ENCODE measurements at places on chromosomes 5 and 9.

- no peak for DNase-seq
Observed at GRCh38 chr5:72228960-72229359, 91.1 kb downstream of the MRPS27 start.

GRCh38 chr9:80059979-80060378, 488.2 kb downstream of the TLE4 start:
- DNase-seq, result no peak

- DNase-seq, result no peak
Observed at GRCh38 chr5:56175488-56175887, 57.6 kb downstream of the ANKRD55 start.

DNA sequence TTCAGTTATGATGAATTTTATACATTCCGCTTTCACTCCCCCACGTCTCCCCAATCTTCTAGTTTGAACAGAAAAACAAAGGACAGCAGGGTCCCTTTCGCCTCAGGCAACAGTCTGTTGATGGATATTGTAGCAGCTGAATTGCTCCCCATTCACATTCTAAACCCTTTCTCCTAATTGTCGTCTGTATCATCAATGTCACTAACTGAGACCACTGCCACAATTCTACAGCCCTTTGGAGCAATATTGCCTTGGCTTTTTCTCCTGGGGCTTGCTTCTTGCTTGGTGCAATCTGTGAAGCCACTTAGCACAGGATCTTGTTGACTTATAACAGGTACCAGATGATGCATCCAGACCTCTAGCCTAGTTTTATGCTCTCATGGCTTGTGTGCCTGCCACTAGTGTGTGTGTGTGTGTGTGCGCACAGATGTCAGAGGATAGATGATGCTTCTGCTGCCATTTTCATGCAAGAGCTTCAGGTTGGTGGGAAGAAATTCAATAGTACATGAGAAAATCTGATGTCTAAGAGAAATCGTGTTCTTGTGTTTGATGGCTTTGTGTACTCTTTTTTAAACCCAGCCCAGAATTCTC, 195.2 kb upstream of the ISL1 start:
- no peak for DNase-seq

DNA sequence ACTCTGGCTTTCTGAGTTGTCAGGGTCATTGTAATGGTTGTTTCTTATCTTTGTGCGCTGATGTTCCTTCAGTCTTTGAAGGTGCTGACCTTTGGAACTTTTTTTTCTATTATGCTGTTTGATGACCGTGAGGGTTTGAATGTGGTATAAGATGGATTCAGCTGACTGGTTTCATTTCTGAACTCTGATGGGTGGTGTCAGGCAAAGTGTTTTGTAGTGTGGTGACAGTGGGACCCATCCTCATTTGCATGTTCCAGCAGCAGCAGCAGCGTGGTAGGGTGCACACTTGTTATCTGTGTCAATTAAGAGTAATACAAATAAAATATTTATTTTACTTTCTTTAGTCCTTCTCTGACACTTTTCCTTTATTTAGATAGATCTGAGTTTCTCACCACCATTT, 227.7 kb upstream of the PRR16 start:
- DNase-seq, result no peak

- peak; percentile 24 for DNase-seq
Observed at GRCh38 chr5:134086225-134086942, 28.1 kb upstream of the TCF7 start.

- no peak for DNase-seq
Observed at GRCh38 chr9:25573281-25573680, 105.0 kb downstream of the TUSC1 start.

DNA sequence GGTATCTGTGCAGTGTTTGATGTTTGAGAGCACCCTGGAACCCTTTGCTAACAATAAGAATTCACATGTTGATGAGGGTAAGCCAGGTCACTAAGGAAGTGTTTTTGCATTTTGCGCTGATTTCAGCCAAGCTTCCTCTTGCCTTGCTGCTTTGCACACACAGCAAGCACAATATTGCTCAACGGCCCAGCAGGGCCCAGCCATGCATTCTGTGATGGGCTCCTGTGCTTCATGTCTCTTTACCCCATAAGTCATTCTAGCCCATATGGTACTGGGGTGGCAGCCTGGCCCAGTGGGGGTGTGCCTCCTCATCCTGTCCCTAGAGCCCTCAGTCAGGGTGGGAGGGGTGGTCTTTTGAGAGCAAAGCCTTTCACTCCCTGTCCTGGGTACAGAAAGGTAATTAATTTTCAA, 481.3 kb downstream of the GADD45G start:
- DNase-seq, result no peak

DNA sequence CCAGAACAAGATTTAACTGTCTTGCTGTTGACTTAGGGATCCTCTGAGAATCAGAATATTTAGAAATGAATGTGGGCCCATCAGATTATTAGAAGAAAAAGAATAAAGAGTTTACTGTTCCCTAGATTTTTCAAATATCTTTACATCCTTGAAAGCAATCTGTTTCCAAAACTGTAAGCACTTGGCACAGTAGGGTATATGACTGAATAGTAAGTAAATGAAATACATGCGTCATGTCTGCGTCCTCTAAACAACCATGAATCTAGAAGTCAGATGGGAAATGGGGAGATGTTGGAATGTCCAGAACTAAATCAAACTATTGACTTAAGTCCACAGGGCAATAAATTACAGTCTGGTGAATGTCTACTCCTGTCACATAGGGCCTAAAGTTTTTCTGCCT, 26.1 kb downstream of the TTC23L start:
- DNase-seq, result no peak

DNA sequence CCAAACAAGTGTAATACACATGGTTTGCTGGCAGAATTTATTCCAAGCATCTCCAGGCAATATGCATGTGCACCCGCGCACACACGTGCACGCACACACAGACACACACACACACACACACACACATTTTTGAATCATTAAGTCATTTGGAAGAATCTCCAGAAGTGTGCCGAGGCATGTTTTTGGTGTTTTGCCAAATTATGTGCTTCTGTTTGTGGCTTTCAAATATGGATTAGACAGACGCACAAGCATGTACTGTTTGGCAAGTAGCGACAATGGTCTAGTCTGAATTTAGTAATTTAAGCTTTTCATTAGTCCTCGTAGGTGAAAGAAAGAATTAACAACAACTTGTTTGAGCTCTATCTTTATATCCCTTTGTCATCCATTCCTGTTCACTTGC, 36.7 kb downstream of the NFIB start:
- no peak for DNase-seq

DNA sequence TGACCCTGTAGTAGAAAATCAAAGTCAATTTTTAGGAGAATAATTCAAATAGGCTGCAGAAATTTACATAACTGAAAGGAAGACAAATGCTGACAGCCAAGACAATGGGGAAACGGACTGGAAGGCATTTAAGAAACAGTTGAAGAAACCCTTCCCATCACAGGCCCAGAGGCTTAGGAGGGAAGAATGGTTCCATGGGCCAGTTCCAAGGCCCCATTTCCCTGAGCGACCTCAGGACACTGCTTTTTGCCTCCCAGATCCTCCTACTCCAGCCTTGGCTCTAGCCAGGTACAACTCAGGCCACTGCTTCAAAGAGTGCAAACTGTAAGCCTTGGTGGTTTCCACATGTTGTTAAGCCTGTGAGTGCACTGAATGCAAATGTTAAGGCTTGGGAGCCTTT, 184.1 kb upstream of the SGCD start:
- DNase-seq, result no peak

- DNase-seq, result no peak
Observed at GRCh38 chr9:128728298-128728697, 4.4 kb upstream of the ZDHHC12 start.

GRCh38 chr9:86997156-86997555, 49.9 kb upstream of the GAS1 start:
- DNase-seq, result no peak

GRCh38 chr5:52452098-52452497, 335.6 kb upstream of the ITGA1 start:
- no peak for DNase-seq

DNA sequence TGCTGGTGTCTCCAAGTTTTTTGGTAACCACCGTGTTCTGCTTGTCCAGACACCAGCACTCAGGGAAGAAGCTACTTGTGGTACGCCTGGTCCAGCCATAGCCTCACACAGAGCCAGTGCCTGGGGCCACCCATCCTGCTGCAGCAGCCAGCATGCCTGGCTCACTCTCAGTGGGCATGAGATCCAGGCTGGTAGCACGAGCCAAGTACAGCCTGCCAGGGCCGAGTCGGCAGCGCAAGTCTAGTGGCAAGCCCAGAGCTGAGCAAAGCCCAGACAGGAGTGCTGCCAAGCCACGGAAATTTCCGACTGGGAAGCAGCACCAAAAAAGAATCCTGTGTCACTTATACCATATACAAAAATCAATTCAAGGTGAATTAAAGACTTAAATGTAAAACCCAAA, 36.3 kb upstream of the FBXL17 start:
- DNase-seq, result no peak

DNA sequence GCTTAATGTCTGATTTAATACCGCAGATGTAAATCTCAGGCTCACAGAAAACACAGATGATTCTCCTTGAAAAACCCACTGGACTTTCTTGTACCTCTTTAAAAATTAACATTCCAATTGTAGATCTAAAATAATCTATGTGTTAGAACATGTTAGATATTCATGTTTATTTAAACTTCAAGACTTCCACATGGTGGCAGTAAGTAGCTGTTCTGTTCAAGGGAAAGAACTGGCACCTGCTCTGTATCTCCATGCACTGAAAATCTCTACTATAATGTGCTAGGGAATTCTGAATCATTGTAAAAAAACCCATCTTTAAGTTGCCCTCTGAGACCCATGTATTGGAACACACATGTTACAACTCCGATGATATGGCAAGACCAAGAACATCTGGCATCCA, 366.9 kb downstream of the DMRTA1 start:
- DNase-seq, result no peak

DNA sequence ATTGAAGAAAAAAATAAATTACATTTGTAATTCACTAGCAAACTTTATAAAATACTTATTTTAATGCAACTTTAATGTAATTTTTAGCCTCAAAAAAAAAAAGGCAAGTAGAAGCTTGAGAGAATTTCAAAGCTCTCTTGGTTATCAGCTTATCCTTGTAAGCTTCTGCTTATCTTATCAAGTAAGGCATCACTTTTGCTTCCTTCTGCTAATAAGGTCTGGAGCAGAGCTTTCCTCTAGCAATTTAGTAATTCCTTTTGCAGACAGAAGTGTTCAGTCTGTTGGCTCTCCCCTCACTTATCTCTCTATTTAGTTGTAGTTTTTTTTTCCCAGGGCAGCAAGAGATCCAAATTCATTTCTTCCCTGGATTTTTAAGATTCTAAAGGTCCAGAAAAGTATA, 525.0 kb downstream of the ISL1 start:
- no peak for DNase-seq

DNA sequence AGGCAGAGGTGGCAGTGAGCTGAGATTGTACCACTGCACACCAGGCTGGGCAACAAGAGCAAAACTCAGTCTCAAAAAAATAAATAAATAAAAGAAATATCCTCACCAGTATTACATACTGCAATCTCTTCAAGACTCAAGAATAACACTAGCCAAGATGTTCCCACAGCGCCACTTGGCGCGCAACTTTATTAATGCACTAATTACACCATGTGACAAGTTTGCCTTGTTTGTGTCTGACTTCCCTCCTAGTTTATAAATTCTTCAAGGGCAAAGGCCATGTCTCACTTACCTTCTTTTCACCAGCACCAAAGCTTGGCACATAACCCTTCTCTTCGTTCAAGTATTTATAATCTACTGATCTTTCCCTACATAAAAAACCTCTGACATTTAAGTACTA, 4.8 kb downstream of the SKP1 start:
- no peak for DNase-seq

GRCh38 chr5:177528631-177529030, 11.9 kb upstream of the DDX41 start:
- no peak for DNase-seq

GRCh38 chr9:16241231-16241630, 629.2 kb downstream of the BNC2 start:
- DNase-seq, result no peak

DNA sequence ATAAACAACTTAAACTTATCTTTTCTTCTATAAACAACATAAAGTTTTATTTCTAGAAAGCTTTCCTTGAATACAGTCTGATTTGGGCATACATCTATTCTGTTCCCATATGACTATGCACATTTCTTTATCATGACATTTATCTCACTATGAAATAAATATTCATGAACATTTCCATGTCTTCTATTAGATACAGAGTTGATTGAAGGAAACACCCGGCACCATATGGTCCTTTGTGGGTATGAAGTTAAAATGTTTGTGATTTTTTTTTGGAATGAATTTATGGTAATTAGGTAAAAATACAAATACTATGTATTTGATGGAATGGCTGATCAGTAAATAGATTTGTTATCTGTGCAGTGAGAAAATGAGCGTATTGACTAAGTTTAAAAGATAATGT, 1209.8 kb upstream of the ACO1 start:
- no peak for DNase-seq

- no peak for DNase-seq
Observed at GRCh38 chr5:143605403-143606005, 202.0 kb upstream of the NR3C1 start.

GRCh38 chr9:27425827-27426510, 98.1 kb upstream of the IFNK start:
- no peak for DNase-seq

DNA sequence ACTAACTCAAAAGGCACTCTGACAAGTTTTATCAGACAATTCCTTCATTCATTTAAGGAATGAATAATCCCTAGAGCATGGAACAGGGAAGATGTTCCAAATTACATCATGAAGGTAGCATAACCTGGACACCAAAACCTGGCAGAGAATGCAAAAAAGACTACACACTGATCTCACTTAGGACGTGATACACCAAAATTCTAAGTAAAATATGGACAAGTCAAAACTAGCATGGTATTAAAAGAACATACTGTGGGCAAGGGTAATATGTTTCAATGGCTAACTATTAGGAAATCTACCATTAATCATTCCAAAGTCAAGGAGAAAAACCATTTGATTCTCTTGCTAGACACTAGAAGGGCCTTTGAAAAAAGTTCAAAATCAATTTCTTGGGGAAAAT, 176.5 kb downstream of the HSPA4 start:
- DNase-seq, result no peak

- no peak for DNase-seq
Observed at GRCh38 chr5:15008921-15009320, 137.3 kb upstream of the ANKH start.

GRCh38 chr5:14728459-14728938, 64.0 kb downstream of the OTULIN start:
- no peak for DNase-seq

DNA sequence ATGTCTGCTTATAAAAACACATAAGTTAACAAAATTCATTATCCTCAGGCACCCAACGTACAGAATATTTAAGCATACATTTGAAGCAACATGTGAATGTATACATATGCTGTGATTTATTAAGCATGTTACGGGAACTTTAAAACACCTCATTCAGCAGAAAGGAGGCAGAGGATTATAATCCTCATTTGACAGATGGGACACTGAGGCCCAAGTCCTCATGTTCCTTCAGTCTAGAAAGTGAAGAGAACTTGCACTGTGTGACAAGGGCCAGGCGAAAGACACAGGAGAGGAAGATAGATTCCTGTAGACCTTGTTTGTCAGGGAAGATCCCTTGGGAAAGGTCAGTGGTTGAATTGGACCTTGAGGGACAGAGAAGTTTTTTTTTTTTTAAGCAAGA, 7.6 kb upstream of the PSMD5 start:
- DNase-seq, result no peak
